Activated CD4-positive, alpha-beta T cell treated with anti-CD3 and anti-CD28 coated beads, Interleukin-2, amount 50 U/mL, for 24 hours (primary cell): ENCODE measurements at places on chromosomes 4 and X.

GRCh38 chr4:36551697-36552214 is 270.3 kb downstream of the DTHD1 start:
- no peak for DNase-seq

DNA sequence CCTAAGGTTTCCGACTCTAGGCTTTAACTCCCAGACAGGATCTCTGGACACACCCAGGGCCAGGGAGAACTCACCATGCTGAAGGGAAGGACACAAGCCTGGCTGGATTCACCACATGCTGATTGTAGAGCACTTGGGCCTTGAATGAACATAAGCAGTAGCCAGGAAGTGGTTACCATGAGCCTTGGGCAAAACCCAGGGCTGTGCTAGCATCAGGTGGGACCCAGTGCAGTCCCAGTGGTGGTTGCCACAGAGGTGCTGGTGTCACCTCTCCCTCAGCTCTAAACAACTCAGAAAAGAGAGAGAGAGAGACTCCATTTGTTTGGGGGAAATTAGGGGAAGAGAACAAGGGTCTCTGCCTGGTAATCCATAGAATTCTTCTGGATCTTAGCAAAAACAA is 77.0 kb downstream of the KLHL13 start:
- no peak for DNase-seq

DNA sequence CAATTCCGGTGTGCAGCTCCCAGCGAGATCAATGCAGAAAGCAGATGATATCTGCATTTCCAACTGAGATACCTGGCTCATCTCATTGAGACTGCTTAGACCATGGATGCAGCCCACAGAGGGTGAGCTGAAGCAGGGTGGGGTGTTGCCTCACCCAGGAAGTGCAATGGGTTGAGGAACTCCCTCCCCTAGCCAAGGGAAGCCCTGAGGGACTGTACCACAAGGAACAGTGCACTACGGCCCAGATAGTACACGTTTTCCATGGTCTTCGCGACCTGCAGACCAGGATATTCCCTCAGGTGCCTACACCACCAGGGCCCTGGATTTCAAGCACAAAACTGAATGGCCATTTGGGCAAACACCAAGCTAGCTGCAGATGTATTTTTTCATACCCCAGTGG is 150.0 kb downstream of the TET2 start:
- no peak for DNase-seq

DNA sequence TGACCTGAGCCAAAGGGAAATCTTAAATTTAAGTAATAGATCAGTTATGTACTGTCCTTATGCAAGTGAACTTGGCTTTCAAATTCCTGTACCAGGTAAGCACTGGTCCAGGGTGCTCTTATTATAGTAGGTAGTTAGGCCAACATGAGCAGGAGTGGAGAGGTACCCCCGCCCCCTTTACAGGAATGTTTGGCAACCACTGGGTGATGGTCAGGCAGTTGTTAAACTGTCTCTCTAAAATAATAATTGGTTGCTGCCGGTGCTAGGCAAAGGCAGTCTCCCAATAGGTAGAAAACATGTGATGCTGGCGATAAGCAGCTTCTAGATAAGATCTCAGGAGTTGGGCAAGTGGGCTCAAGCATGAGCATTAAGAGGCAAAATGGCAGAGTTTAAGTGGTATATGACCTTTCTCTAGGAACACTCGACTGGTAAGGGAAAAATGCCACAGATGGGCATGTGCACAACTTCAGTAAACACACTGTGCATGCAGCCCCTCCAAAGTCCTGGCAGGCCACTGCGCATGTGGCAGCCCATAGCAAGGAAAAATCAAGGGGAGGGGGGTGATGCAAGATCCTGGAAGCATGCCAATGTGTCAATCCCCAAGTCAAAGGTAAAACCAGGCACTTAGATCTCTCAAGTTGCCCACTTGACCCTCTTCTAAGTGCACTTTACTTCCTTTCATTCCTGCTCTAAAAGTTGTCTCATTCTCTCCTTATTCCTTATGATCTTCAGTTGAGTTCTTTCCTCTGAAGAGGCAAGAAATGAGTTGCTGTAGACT is 1239.7 kb downstream of the C4orf33 start:
- DNase-seq: no peak

- DNase-seq: no peak
Measured at GRCh38 chr4:13097971-13098370, 386.2 kb downstream of the RAB28 start.

- no peak for DNase-seq
Measured at GRCh38 chr4:85979276-85979675, 380.6 kb downstream of the MAPK10 start.

GRCh38 chr4:139834981-139835391 is 169.4 kb downstream of the MGST2 start:
- DNase-seq: no peak

DNA sequence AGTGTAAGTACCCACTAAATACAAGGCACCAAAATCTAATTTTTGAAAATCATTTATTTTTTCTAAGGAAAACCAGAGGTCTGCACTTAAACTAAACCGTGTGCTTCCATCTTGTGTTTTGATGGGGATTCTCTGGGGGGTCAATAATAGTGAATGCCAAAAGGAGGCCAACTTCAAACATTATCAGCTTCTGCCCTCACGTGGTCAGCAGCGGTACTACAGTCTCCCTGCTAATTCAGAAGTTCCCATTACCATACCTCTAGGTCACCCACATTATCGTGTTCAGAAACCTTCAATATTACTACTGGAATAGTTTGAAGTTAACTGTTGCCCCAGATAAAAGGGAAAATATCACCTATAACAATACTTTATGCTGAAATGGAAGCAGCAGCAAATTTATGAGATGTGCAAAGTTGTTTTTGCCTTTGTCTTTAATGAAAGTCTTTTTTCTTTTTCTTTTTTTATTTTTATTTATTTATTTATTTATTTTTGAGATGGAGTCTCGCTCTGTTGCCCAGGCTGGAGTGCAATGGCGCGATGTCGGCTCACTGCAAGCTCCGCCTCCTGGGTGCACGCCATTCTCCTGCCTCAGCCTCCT is 17.3 kb downstream of the CTPS2 start:
- DNase-seq: peak; percentile 14

DNA sequence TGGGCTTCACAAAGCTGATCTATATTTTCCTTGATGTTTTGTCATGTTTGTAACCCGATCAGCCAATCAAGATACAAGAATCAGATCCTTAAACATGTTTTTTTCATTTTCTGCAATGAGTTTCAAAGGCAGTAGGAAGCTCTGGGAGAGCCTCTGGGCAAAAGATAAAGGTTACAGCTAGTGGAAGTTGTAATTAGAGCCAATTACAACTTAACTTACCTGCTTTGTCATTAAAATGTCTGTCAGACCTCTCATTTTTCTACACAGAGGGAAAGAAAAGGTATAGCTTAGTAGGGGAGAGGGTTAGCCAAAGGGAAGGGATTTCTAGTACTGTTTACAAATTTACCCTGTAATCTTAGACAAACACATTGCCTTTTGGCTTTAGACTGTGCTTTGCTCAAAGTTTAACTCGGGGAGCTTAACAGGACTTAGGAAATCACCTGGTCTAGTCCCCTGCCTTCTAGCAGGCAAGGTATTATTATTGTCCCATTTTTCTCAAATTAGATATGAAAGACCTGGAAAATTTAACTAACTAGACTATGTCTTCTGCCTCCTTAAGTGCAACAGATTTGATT is 55.8 kb downstream of the FGF16 start:
- DNase-seq: no peak
